ENCODE measurements at places on chromosomes 1 and 21.

DNA sequence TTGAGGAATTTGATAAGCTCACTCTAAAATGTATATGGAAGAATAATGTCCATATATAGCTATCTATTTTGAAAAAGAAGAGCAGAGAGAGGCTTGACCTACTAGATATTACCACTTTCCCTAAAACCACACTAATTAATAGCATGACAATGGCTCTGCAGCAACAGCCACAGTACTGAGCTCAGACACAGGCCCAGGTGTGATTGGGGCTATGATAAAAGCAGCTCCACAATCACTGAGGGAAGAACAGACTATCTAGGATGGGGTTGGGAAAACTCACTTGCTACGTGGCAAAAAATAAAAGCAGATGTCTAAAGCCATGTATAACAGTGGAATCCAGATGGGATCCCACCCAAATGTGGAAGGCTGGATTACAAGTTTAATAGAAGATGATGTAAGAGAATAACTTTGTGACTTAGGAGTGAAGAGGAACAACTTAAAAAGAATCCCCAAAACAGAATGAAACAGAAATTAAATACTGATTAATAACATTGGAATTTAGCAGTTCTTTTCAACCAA, 80.8 kb upstream of the RAB4A start:
- DNase-seq: no peak

- DNase-seq: no peak
Measured at GRCh38 chr1:53549781-53550180, 90.6 kb downstream of the DMRTB1 start.

GRCh38 chr1:202016022-202016810, 5.8 kb downstream of the ELF3 start:
- no peak for DNase-seq

DNA sequence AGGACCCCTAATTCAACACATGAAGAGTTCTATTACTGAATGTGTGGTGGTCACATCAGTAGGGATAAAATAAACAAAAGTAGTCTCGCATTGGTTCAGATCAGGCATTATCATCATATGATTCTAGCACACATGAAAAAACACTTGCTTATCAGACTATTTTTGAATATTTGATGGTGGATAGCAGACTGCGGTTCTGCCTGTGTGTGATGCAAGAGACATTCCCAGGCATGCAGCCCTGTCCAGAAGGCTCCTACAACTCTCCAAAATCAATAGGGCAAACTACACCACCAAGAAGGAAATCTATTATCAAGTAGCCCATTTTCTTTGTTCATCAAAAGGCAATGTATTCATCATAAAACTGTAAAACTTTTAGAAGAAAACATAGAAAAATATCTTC, 304.7 kb downstream of the DUSP10 start:
- no peak for DNase-seq

DNA sequence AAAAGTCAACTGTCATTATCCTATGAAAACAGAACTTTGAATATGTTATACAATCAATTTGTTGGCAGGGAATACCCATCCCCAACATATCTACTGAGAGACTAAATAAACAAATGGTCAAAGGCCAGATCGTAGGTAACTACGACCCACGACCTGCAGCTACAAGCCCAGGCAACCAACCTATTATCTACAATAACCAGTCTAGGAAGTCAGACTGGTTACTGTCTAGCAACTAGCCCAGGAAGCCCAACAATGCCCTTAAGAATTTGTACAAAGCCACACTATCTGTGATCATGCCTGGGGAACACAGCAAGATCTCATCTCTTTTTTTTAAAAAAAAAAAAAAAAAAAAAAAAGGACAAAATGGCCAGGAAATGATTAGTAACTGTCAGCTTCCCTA, 58.7 kb downstream of the SMYD3 start:
- no peak for DNase-seq

GRCh38 chr1:19534281-19534680, 48.9 kb upstream of the CAPZB start:
- no peak for DNase-seq

- DNase-seq: no peak
Measured at GRCh38 chr1:156591181-156591431, 470 bp upstream of the NAXE start.

- DNase-seq: no peak
Measured at GRCh38 chr1:203354246-203354645, 3.3 kb upstream of the FMOD start.

DNA sequence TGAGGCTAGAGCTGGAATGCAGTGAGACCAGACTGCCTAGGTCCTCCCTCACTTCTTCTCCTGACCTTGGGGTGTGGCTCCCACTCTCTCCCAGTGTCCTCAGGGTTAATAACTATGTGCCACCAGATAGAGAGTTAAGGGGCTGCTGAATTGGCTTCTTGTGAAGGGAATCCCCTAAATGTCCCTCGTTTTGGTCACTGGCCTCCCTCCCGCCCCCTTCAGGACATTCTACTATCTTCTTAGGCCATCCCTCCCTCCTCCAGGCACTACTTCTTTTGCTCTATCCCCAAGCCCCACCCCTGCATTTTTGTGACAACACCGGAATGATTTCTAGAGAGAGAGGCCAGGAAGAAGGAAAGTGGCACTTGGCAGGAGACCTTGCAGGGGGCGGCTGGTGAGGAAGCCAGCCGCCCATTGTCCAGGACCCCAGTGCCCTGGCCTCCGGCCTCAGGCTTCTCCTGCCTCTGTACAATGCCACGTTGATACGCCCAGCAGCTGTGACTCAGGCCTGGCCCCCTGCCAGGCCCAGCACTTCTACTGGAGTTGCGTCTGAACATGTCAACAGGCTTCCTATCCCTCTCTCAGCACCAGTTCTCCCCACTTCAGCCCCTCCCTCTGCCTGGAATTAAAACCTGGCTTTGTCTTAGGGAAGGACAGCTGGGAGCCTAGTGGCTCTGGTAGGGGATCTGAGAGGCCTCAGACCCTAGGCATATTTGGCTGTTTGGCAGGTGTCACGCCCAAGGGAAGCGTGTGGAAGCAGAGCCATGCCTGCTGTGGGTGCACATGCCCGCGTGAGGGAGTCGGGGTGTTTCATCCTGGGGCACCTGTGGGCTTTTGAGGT, 9.1 kb downstream of the LMNA start:
- peak; percentile 60 for DNase-seq

- DNase-seq: no peak
Measured at GRCh38 chr1:175725684-175726083, 17.7 kb downstream of the TNR start.

DNA sequence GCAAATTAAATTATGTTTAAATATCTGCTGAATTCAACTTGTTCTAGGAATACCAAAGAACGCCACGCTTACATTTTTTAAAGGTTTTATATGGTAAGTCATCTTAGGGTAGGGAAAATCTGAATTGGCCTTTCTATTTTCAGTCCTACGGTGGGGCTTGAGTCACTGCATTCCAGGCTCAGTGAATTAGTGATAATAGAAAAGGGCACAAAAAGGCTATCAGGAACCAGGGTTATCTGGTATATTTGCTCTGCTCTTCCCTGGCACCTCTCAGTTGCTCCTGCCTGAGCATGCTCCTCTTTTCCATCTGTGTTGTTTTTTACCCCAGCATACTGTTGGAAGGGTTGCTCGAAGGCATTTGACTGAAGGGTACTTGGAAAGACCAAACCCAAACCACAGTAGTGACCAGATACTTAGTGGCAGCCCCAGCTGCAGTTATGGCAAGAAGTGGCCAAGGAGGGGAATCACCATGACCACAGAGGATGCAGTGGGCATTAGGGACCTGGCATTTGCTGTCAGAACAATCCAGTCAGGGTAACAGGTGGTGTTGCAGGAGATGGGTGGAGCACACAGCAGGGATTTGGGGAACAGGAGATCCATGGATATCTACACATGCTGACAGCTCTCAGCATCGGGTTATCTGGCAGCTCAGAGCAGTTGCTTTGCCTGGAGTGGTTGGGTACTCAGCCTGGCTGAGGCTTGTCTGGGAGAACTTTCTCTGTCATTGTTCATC, 2.3 kb downstream of the OVAAL start:
- DNase-seq: no peak
